AG09309 (cell line): ENCODE measurements at places on chromosomes 12 and 14.

- no peak for DNase-seq
These were observed 3.1 kb downstream of the PRB4 start for GRCh38 chr12:11307143-11307542.

- DNase-seq, result no peak
These were observed 29.8 kb upstream of the C14orf180 start for GRCh38 chr14:104549536-104550339.

GRCh38 chr12:98388126-98388525 lies 127.3 kb upstream of the TMPO start:
- no peak for DNase-seq

DNA sequence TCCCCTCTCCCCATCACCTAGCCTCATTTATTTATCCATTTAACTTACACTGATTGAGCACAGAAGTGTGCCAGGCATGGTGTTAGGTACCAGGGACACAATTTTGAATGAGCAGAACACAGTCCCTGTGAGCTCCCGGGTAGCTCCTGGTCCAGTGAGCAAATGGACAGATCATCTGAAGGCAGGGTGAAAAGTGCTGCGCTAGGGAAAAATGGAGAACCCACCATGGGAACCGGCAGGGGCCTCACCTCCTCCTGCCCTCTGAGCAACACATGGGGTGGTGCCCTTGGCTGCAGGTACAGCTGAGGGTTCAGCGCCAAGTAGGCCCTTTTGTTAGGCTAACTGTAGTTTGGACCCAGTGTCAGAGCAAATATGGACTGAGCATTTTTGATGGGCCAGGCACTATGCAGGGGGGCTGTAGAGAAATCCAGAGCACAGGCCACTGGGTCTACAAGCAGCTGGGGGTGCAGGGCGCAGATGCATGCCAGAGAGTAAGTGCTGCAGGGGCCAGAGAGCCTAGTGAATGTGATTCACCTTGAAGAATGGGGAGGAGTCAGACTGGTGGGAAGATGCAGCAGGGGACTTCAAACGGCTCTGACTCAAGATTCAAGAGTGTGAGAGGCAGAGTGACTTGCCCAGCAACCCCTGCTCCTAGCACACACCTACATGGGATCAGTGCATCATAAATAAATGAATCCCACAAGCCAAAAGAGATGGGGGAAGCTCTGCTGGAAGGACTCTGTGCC lies 28.2 kb downstream of the LTBP2 start:
- no peak for DNase-seq
